ENCODE measurements at places on chromosomes 5 and 9.
A peak's percentile ranks its signal among the peaks of the same experiment; 100 is the strongest.

DNA sequence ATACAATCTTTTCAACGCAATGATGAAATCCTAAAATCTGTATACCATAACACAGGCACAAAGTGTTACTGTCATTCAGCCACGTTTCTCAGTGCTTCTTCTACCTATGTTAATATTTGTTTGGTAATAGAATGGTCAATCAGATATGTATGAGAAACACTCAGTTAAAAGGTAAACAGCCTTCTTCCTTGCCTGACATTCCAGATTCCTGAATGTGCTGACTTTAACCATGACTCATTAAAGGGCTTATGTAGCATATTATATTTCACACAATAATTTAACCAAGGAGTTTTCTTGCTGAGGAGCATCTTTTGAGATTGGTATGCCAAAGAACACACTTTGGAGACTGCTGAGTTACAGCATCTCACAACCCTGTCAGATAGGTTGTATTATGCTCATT, 187.6 kb downstream of the CETN3 start:
- H3K4me3 ChIP-seq: no peak overlapping the region
- H3K36me3 ChIP-seq: no peaks in the 10 kb centered on the region
- no peaks in the 10 kb centered on the region for H3K4me1 ChIP-seq
- no peaks in the 10 kb centered on the region for H3K27me3 ChIP-seq
- no peak for DNase-seq

DNA sequence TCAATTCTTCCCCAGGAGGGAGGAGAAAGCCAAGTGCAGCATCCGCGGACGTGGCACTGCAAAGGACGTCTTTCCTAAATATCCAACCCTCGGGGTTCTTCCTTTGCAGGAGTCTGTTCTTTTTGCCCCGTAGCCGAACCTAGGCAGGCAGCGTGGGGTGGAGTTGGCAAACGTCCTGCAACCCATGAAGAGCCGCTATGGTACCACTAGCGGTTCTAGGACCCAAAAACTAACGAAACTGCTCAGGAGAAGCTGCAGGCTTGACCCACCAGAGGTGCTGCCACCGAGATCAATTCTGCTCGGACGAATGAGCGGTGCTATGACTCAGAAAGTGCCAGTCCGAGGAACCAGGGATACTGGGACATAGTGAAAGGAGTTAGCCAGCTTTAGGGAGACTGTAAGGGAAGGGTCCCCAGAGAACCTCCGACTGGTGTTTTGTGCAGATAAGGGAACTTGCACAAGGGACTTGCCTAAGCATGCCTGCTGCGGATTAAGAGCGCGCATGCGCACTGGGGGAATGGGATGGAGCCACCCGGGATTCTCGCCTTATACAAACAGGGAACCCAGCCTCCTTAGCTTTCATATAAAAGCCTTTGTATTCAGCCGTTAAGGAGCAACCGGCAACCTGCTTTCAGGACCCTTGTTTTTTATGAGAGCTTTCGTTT, 32.7 kb downstream of the ANXA2R start:
- peak overlapping the region; percentile 85 for H3K4me3 ChIP-seq
- peak overlapping the region; percentile 92 for H3K27ac ChIP-seq
- H3K27me3 ChIP-seq: no peaks in the 10 kb centered on the region

- no peaks in the 10 kb centered on the region for H3K4me1 ChIP-seq
- H3K27me3 ChIP-seq: no peaks in the 10 kb centered on the region
- no peaks in the 10 kb centered on the region for H3K36me3 ChIP-seq
- no peak overlapping the region for H3K27ac ChIP-seq
- no peak overlapping the region for H3K4me3 ChIP-seq
- no peak for DNase-seq
Observed at GRCh38 chr5:143453720-143454119, 50.2 kb upstream of the NR3C1 start.

- H3K4me3 ChIP-seq: no peak overlapping the region
- H3K27ac ChIP-seq: no peak overlapping the region
- H3K27me3 ChIP-seq: no peaks in the 10 kb centered on the region
- H3K36me3 ChIP-seq: peaks cover 2% of the 10 kb centered on the region
- peaks cover 16% of the 10 kb centered on the region for H3K4me1 ChIP-seq
Observed at GRCh38 chr9:4620881-4621555, 41.1 kb upstream of the PLPP6 start.

- H3K4me1 ChIP-seq: no peaks in the 10 kb centered on the region
- H3K4me3 ChIP-seq: no peak overlapping the region
- H3K27me3 ChIP-seq: no peaks in the 10 kb centered on the region
- no peak for DNase-seq
- H3K27ac ChIP-seq: no peak overlapping the region
Observed at GRCh38 chr5:9775339-9775738, 145.2 kb upstream of the TAS2R1 start.

- no peak overlapping the region for H3K27ac ChIP-seq
- H3K36me3 ChIP-seq: no peaks in the 10 kb centered on the region
- DNase-seq: no peak
- H3K4me3 ChIP-seq: no peak overlapping the region
Observed at GRCh38 chr5:141903261-141903660, 20.4 kb upstream of the DELE1 start.
